ENCODE measurements at places on chromosomes 5 and 9.

DNA sequence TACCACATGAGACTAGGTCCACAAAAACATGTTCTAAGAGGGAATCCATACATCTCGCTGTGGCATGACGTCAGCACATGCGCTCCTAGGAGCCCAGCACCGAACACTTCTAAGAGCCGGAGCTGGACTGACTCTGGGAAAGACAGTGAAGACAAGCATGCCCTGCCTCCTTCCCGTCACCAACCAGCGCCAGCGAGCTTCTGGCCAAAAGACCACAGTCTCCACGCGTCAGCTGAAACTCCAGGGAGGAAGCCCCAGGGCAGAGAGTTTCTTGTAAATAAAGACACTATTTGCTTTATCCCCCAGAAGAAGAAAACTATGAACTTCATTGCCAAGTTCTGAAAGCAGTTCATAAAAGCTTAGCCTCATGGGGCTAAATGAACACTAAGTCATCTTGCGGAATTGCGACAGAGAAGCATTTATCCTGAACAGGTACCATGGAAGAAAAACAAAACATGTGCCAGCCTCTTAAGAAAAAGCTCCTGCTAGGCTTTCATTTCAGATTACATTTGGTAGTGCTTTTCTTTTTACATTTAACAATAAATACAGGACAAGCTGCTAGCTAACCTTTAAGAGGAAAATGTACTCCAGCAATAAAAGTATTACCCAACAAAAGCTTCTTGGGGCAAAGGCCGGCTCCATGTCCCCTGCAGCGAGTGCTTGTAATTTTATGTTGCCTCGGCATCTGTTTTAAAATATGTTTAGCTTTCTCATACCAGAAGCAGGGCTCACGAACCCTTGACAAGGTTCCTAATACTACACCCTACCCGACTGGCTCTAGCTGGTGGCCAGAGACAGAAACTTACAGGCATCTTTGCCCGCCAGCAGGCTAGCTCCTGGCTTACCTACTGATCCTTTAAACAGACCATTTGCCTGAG is 96.5 kb downstream of the PRRT1B start:
- DNase-seq: no peak

GRCh38 chr9:116316246-116316645 is 162.7 kb downstream of the PAPPA start:
- no peak for DNase-seq

DNA sequence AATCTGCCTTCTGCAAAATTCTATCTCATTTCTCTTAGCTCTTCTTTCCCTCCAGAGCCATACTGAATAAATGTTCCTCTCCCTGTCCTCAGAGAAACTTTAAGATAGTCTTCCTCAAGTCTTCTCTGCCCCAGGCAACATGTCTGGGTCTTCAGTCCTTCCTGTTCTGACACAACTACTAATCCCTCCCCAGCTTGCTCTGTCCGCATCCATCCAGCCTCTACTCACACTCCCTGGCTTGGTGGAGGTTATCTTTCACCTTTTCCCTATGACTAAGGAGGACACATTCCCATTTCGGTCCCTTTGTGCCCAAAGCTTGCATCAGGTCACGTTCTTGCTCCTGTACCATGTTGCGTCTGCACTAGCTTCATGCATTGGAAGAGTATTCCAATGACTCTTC is 143.3 kb downstream of the TTLL11 start:
- no peak for DNase-seq

DNA sequence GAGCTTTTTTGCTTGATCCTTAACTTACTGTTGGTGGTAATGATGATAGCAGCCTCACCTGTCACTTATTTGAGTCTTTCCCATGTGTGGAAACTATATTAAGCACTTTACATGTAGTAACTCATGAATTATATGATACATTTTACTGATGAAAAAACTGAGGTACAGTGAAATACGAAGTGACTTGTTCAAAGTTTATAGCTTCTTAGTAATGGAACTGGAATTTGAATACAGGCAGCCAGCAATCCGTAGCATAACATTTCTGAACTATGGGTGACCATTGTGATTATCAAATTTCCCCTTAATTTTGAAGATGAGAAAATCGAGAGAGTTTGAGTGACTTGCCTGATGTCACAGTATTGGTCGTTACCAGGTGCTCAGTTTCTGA is 17.3 kb downstream of the SCAMP1 start:
- no peak for DNase-seq

GRCh38 chr5:7146886-7147285 is 249.1 kb upstream of the ADCY2 start:
- no peak for DNase-seq

DNA sequence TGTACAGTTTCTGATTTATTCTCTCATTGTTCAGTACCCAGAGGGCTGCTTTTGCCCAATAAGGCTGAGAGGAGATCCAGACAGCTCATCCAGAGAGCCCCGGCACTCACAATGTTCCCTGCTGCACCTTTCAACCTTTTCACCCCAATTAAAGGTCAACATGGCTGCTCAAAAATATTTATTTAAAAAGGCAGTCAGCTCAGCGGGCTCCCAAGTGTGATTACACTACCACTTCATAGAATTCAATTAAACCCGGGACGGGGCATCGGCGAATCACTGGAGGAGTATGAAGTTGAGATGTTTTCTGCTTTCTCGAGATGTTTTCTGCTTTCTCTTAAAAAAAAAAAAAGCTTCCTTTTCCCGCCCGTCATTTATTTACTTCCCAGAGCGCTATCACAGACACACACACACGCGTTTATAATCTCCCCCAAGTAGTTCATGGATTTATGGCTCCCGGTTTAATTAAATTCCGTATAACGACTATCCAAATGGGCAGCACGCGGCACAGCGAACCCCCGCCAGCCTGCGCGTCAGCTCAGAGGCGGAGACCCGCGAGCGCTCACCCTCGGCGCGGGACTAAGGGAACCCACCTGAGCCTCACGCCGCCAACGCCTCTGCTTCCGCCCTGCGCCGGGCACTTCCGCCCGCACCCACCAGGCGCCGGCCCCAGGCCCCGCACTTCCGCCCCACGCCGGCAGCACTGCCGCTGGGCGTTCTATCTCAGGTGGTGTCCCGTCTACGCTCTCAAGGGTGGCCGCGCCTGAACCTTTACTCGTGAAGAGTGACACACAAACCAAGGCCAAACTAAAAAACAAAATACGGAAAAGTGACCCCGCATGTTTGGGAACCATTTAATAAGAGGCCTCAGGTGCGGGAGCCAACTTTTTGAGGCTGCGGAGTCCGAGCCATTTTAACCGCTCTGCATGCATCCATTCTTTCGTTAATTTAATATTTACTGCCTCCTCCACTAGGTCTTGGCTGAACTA is at the start of gene C5orf63:
TSS of gene C5orf63 (minus strand) at position 642 of the 986 bp plus-strand sequence. CDS start 14,507 bp downstream, outside the sequence.
- DNase-seq: peak; percentile 74

DNA sequence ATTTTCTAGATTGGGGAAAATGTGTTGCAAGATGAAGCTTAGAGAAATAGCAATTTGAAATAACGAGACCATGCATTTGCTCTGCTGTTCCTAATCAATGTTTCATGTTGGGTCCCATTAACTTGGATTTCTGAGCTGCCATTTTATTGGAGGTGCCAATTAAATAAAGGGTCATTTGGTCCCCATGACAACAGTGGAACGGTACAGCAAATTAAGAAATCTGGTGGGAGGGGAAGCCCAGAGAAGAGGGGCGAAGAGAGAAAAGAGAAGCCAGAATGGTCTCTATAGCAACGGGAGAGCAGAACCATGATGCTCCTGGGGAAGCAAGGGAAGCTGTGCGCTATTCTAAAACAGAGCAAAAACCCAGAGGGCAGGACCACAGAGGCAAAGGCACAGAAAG is 120.2 kb downstream of the ENTREP1 start:
- no peak for DNase-seq

GRCh38 chr5:95102687-95103086 is 182.2 kb downstream of the MCTP1 start:
- DNase-seq: no peak

DNA sequence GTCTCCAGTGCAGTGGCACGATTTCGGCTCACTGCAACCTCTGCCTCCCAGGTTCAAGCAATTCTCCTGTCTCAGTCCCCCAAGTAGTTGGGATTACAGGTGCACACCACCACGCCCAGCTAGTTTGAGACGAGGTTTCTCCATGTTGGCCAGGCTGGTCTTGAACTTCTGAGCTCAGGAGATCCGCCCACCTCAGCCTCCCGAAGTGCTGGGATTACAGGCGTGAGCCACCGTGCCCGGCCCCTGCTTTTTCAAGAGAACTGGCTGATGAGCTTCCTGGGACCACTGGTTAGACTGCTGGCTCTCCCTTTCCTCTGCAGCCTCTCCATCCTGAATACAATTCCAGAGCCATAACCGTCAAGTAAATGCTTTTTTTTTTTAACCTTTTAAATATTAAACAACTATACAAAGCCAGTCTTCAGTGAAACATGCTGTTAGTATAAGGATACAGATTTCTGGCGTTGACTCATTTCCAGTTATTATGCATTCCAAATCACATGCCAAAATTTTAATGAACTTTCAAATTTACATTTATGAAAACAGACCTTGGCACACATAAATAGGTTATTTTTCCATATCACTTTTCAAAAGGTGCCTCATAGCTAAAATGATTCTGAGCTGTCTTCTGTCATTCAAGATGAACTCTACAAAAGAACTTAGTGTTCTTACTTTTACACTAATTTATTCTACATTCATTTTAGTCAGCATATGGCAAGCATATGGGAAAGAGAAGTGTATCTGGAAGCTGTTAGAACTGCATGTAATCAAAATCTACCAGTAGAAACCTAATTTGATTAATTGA is 116.0 kb downstream of the MLLT3 start:
- no peak for DNase-seq

DNA sequence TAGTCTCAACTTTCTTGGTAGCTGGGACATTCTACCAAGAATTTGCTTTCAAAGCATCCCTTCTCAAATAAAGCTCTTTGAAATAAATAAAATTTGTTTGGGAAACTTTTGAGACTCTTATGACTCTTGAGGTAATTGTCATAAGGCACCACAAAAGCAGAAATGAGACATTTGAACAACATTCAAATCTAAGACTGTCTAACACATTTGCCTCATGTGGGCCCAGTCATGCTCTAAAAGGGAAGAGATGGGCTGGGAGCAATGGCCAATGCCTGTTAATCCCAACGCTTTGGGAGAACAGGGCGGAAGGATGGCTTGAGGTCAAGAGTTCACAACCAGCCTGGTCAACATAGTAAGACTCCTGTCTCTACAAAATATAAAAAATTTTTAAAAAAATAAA is 26.4 kb downstream of the SLC31A2 start:
- no peak for DNase-seq

DNA sequence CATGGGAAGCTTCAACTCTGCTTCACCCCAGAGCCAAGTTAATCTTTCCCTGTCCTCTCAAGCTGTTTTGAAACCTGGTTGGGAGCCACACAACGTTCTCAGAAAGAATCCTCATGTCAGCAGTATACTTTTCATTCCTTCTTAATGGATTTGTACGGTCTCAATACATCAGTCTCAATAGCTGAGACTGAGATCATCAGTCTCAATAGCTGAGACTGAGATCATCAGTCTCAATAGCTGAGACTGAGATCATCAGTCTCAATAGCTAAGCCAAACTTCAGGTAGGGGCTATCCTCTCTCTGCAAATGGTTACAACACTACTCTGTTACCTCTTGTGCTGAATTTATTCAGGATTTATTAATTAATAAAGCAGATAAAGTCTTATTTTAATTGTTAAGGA is 1317.4 kb upstream of the CDH9 start:
- DNase-seq: no peak

DNA sequence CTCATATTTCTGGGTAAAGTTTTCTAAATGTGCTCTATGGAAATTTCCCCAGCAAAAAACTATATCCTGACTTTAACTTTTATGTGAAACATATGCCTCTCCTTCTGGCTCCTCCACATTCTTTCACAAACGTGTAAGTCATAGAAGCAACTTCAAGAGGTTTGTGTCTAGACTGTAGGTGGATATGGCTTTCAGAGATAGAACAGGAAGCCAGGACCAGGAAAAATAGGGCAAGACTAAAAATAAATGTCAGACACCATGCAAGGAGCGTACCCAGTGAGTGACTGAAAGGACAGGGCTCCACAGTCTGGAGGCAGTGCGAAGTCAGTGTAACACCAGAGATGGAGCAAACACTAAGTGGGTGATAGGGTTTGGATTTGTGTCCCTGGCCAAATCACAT is 240.7 kb downstream of the COX7C start:
- DNase-seq: no peak

DNA sequence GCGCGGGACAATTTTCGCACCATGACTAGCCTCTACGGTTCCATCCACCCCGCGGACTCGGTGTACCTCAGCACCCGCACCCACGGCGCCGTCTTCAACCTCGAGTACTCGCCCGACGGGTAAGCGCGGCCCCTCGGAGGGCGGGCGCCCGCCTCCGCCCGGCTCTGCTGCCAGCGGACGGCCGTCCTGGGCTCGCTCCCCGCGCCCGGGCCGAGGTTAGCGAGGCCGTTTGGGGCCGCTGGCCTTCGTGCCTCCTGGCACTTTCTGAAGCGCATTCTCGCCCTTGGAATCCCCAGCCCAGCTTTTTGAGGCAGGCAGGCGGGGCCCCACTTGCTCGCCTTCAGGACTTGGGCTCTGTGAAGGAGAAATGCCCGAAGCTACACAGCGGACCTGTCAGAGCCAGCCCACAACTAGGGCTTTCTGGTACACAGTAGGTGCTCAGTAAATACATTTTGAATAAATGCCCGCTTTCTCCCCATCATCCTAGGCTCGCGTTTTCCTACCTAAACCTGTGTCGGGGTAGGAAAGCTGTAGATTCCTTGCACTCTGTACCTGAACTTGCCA is 772 bp downstream of the DCAF10 start:
- DNase-seq: no peak

DNA sequence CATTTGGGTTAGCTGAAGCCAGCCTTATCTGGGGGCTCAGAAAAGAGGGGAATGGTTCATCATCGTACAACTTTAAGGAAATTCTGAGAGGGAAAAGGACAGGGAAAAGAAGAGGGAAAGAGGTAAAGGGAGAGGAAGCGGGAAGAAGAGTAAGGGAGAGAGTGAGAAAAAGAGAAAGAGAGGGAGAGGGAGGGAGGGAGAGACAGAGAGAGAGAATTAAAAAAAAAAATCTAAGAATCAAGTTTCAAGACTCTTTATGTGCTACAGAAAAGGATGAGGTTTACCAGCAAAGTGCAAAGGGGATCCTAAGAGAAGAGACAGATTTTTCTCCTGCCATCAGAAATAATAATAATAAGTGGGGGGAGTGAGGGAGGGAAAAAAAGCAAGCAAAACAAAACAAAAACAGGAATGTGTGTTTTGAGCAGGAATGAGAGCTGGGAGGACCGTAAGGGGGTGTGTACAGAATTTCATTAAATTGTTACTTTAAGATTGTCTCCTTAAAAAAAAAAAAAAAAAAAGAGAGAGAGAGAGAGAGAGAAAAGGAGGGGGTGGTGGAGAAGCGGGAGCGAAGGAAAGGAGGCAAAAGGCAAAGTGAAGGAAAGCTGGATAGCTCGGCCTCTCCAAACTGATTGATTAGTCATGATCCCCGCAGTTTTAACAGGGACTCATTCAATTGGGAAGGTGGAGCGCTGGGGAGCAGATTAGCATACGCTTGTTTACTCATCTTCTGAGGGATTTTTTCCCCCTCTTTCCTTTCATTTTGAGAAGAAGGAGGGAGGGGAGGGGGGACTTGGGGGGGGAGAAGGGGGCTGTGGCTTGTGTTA is 438 bp upstream of the PAPPA start:
- DNase-seq: no peak

DNA sequence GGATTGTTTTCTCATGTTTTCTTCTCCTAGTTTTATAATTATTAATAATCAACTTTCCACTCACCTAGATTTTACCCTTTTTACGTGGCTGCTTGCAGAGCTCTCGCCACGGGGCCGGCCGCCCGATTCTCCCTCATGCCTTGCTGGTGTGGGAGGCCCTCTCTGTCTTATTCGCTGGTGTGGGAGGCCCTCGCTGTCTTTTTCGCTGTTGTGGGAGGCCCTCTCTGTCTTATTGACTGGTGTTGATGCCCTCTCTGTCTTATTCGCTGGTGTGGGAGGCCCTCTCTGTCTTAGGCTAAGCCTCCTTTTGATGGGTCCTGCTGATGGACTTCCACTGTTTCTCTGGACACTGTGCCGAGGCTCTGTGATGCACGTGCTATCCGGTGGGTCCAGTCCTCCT is 161.3 kb upstream of the IRX2 start:
- DNase-seq: no peak

Measured in CD4-positive, alpha-beta T cell treated with Interleukin-12 subunit alpha and Interleukin-12 subunit beta, for 1 hour (primary cell).